ENCODE measurements at places on chromosomes 3 and 15.

DNA sequence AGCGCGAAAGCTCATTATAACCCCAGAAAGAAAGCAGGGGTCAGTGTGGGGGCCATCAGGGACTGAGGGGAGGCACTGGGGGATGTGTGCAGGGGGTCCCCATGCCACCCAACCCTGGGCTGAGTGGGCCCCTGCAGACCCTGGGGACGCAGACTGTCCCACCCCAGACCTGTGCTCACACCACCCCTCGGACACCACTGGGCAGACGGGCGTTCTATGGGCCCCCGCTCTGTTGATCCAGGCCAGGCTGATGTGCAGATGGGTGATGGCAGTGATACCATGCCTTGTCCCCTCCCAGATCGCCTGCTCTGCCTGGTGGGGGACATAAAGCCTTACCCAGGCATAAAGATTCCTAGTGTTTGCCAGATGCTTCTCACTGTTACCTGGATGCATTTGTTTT is 259.7 kb upstream of the TLE3 start:
- no peak for DNase-seq

DNA sequence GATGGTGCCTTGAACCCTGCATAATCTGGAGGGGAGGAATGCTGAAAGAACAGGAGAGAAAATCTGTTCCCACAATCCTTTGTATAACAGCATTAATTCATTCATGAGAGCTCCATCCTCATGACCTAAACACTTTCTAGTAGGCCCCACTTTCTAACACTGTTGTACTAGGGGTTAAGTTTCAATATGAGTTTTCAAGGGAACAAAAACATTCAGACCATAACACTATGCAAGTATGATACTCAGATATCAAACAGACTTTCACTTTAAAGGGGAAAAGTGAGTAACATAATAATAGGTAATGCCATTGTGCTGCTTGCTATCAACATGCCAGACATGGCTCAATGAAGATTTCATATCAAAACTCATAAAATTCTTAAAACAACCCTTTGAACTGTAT is 32.4 kb upstream of the PLSCR2 start:
- DNase-seq: no peak

- no peak for DNase-seq
Observed at GRCh38 chr3:16663854-16664712, 58.9 kb upstream of the DAZL start.

GRCh38 chr3:38579141-38579540 is 70.3 kb downstream of the SCN5A start:
- DNase-seq: no peak

DNA sequence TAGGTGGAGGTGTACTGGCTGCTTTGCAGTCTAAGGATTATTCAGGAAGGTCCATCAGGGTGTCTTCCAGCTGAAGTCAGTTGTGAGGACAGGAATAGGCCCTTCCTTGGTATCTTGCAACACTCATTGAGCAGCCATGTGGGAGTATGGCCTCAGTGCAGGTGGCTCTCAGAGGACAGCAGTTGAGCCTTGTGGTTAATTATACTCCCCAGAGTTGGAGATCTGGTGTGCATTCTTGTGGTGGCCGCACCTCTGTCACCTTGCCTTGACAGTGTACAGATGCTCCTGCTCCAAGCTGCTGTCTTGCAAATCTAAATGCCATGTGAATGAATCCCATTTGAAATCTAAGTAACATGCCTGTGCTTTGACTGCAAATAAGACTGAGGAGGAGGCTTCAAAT is 339.9 kb upstream of the BCHE start:
- DNase-seq: no peak

DNA sequence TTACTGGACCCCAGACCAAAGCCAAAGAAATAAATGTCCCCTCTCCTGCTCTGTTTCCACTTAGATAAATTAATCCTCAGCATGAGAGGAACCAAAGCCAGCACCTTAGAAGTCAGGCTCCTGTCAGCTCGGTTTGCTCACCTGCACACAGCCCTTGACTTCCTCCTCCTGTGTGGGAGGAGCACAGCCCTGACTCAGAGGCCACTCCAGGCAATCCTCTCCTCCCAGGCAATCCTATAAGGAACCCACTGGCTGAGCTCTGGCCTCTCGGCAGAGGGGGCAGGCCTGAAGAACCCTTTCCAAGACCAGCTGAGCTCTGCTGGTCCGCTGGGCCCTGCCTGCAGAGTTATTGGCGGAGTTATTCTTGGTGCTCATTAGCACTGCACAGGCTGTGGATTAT is 30.8 kb downstream of the LIPC start:
- no peak for DNase-seq
